Cortex of kidney (tissue), 1 donor: ENCODE measurements at places on chromosomes 6 and 20.

DNA sequence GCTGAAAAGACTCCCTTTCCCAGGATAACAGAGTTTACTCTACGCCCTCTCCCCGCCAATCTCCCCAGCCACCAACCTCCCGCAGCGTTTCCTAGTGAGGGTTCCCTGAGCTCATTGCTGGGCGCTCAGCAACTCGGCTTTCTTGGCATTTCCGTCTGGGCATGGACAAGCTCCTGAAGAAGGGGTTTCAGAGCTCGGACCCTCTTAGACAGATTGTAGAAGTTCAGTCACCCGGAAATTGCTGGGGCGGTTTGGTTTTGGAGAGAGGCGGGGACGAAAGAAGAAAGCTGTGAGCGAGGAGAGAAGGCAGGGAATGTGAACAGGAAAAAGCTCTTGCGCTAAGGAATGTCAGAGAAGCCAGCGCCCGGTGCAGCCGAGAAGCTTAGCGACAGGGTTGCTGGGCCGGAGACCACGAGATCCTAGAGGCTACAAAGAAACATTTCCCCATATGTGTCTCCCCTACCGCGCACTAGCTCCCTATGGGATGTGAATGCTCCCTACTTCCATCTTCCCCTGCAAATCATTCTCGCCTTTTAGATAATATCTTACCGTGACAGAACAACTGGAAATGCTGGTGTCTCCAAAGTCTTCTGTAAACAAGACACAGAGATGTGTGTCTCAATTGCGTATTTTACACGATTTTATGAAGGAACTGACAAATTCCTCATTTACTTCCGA lies 15.8 kb downstream of the POM121L2 start:
- no peak for DNase-seq

GRCh38 chr20:10646886-10647420 lies 26.8 kb downstream of the JAG1 start:
- DNase-seq = no peak

DNA sequence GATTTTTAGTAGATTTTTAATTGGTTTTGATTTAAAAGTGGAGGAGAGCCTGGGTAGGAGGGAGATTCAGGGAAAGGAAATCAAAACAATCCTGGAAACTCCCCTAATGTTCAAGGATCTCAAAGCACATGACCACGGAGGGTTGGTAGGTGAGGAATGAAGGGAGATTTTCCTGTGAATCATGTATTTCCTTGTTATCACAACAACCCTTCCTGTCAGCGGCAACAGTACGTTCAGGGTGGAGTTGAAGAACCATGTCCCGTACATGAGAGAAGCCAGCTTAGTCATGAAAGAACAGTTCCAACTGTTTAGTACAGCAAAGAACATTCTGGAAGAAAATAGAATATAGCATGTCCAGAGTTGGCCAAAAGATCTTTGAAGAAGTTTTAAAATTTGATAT lies 79.4 kb upstream of the SCAF8 start:
- DNase-seq = no peak

GRCh38 chr20:12966468-12967085 lies 42.2 kb upstream of the SPTLC3 start:
- no peak for DNase-seq

DNA sequence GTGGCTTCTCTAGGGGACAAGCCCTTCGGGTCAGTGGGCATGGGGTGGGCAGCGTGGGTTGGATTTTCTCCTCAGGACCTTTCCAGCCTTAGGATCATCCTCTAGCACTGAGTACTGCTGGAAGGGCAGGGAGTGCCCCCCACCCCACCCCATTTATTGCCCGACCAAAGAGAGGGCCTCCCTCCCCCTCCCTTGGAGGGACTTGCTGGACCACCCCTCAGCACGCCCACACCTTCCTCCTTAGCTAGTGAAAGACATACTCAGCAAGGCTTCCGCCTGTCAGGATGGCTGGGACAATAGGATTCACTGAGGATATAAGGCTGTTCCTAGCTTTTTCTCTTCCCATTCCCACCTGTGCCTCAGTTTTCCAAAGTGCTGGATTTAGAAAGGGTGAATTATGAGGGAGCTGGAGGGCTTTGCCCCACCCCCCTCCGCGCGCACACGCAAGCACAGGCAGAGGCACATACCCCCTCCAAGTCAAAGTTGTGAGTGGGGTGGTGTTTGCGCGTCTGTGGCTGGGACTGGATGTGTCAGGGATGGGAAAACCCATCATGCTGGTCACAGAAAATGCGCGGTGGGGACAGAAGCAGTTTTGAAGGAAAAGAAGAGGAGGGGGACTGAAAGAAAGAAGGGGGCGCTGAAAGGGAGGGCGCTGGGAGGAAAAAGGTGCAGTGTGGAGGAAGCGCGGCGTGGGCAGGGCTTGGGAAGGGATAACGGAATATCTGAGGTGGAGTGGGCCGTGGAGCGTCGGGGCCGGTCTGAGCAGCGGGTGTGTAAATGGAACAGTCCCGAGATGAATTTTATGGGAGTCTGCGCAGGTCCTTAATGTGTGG lies 693 bp upstream of the SLC29A1 start:
- DNase-seq = no peak

- no peak for DNase-seq
These were observed 22.7 kb upstream of the CTAGE9 start for GRCh38 chr6:131733376-131734016.

DNA sequence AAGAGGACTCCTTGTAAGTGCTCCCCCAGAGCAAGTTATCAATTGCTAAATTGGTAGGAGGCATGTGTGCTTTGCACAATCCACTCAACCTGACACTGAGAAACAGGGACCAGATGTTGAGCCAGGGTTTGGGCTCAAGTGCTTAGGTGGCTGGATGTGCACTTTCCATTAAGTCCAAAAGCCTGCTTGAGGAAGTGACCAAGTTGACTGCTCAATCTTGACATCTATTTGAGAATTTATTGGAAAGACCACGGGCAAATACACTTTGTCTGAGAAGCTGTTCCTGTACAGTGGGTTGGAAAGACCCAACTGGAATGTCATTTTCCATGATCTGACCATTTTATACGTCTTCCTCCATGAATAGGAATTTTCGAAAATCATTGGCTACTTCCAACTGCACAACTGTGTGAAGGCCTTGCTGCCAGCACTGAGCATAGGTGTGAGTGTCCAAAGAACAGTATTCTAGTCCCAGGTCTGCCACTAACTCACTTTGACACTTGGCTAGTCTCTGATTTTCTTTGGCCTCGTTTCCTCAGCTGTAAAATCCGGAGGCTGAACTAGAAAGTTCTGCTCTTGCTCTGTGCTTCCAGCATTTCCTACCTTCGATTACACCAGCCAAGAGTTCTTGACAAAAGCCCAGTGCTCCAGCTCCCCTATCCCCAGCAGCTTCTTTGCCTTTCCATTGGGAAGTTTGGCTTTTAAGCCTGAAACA lies 186.9 kb upstream of the ECI2 start:
- DNase-seq = no peak

GRCh38 chr20:44419131-44419844 lies 56.4 kb upstream of the TTPAL start:
- no peak for DNase-seq

- no peak for DNase-seq
These were observed 32.8 kb downstream of the FAM83B start for GRCh38 chr6:54879188-54879985.

DNA sequence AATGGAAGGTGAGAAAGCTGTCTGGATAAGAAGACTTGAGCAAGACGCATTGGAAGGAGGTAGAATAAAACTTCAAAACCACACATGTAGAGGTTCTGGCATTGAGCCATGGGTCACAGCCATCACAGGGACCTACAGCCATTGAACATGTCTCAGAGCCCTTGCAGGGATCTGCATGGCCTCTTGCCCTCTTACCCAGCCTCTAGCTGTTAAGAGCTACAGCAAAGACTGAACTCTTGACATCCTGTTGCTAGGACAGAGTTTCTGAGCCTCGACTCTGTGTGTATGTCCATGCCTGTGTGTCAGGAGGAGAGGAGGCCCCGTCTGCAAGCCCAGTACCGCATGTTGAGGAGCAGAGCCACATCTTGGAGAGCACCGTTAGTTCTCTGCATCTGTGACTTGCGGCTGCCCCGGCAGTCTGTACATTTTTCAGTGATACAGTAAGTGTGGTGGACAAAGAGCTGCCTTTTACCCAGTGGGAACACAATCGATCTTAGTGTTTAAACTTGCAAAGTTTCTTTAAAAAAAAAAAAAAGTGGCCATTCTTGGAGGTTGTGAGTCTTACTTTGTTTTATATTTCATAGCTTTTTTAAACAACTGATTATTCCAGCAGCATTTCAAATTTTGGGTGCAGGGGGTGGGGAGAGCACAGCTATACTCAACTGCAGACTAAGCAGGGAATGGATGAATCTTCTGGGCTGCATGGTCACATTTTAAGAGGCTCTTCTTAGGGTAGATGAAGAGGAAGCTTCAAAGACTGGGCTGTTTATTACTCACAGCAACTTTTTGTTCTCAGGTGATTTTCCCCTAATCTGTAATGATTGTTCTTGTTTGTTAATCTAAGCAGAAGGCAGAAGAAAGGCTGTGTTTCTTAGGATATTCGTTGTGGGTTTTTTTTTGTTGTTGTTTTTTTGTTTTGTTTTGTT lies 88.5 kb downstream of the TBC1D7 start:
- no peak for DNase-seq

GRCh38 chr20:42138729-42139128 lies 520.6 kb upstream of the CHD6 start:
- no peak for DNase-seq

- DNase-seq = no peak
These were observed 194.7 kb upstream of the RSPO3 start for GRCh38 chr6:126923807-126924206.

DNA sequence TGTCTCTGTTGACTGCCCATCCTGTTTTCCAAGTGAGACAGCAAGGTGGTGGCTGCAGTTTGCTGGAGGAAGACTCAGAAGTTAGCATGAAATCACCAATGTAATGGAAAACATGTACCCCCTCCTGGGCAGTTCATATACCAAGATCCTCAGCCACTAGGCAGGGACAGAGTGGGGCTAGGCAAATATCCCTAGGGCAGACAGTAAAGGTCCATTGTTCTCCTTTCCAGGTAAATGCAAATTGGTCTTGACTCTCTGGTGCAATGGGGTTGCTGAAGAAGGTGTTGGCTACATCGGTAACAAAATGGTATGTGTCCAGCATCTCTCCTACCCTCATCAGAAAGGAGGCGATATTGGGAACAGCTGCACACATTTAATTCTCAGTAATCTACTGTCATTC lies 233.6 kb upstream of the SOX4 start:
- DNase-seq = no peak

DNA sequence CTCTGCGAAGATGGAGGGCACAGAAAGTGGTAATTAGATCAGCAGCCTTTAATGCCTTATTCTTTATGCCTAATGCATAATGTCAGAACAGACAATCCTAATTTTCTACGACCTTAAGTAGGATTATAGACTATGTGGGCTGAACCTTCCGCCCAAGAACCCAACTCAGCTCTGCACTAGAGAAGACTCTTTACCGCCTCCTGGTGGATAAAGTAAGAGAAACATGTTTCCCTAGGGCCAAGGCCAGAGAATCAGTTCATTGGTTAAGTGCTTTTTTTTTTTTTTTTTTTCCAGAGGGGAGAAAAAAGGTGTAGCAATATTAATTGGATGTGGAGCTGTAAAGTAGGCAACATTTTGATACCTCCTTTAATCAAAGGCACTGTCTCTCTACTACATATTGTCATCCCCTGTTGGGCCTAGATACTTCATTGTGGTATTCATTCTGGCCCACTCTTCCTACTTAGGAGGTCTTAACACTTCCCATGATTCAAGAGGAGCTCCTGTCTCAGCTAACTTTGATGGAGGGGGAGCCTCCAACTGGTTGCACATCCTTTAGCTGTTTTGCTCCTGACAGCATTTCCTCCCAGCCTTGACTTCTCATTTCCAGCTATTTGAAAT lies 124.9 kb upstream of the NRN1 start:
- no peak for DNase-seq

DNA sequence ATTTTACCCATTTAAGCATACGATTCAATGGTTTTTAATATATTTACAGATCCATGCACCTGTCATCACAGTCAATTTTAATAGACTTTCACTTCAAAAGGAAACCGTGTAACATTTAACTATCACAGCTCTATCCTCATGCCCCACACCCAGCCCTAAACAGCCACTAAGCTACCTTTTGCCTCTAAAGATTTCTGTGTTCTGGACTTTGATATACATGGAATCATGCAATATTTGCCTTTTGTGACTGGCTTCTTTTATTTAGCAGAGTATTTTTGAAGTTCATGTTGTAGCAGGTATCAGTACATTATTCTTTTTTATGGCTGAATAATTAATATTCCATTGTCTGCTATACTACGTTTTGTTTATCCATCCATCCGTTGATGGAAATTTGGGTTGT lies 50.3 kb upstream of the STX16 start:
- DNase-seq = no peak
